Activated naive CD4-positive, alpha-beta T cell (primary cell): ENCODE measurements at places on chromosomes 1 and 21.

DNA sequence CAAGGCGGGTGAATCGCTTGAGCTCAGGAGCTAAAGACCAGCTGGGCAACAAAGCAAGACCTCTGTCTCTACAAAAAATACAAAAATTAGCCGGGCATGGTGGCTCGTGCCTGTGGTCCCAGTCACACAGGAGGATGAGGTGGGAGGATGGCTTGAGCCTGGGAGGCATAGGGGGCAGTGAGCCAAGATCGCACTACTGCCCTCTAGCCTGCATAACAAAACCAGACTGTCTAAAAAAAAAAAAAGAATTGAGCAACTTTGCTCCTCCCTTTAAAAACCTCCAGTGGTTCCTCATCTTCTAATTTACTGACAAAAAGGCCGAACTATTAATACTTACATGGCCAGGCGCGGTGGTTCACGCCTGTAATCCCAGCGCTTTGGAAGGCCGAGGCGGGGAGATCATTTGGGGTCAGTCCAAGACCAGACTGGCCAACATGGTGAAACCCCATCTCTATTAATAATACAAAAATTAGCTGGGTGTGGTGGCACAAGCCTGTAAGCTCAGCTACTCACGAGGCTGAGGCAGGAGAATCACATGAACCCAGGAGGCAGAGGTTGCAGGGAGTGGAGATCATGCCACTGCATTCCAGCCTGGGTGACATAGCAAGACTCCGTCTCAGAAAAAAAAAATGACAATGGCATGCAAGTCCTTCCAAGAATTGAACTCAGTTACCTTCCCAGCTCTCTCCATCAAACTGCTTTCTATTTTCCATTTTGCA is 4.4 kb downstream of the ACBD3 start:
- no peak for DNase-seq

DNA sequence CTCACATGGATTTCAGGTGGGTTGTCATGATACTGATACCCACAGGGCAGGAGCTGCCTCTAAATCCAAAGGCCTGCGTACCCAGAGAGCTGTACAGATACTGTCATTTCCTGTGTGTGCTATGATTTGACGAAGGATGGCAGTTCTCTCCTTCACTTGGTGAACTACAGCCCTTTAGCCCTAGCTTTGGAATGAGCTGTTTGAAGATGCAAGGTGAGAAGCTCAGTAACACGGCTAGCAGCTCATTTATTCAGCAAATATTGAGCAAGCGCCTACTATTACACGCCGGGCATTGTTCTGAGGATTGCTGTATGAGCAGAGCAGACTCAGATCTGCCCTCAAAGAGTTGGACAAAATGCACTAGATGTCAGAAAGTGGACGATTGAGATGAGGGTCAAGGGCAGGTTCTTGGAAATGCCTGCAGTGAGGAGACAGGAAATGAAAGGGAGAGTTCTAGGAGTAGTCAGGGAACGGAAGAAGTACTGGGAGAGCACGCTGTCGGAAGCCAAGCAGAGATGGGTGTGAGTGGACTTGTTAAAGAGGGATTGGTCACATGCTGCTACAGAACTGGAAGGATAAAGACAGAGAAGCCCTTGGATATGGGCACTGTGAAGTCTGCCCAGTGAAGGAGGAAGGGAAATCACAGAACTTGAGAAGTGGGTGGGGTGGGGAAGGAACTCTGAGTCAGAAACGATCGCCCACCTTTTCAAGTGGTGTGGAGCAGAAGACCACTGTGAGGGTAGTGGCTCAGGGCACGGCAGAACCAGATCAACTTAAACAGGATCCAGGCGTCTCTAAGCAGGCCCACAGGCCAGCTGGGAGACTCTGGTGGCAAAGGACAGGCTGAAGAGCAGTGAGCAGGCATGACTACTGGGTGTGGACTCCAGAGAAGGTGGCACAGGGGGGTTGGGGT is 7.1 kb downstream of the PTGFRN start:
- no peak for DNase-seq

DNA sequence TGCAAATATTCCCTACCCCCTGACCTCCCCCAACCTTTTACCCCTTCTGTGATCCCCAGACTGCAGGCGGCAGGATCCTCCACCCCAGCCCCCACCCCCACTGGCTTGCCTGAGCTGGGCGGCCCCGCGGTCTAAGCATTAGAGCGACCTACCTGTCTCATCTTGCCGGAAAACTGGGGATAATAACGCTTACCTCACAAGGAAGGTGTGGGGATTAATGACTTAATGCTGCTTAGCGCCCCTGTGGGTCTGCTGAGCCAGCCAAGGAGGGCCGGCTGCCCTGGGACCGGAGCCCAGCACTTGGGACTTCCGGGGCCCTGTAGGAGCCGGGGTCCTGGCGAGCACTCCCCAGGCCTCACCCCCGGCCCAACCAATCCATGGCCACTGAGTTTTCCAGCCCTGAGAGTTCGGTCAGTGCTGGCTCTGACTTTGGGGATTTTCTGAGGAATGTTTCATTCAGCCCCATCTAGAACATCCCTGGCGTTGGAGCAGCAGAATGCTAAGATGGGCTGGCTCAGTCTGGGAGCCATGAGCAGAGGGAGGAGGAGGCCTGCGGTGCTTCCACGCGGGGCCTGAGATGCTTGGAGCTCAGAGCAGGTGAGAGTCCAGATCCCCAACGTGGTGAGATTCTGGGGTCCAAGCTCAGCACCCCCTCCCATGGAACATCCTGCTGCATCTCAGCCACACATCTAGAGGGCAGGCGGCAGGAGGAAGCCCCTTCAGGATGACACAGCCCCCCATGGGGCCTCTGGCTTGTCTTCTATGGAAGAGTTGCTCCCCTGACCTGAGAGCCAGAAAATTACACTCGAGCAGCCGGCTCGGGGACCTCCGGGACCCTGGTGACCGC is 97.9 kb downstream of the RIPK4 start:
- DNase-seq: no peak

DNA sequence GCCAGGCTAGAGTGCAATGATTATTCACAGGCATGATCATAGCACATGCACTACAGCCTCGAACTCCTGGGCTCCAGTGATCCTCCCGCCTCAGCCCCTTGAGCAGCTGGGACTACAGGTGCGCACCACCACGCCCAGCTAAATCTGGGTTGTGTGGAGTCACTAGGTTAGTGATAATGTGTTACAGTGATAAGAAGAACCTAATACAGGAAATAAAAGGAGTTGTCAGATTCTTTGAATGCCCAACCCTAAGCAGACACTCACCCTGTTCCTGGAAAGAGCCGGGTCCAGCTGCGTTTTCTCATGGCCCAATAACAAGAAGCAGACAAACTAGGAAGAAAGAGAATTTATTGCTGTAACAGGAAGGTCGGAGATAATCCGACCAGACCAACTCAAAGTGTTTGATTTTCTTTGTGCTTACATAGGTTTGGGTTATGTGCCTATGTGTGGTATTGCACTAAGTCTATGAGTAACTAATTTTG is 8.8 kb downstream of the IFNGR2 start:
- no peak for DNase-seq

GRCh38 chr1:97334454-97334853 is 586.4 kb downstream of the DPYD start:
- no peak for DNase-seq

DNA sequence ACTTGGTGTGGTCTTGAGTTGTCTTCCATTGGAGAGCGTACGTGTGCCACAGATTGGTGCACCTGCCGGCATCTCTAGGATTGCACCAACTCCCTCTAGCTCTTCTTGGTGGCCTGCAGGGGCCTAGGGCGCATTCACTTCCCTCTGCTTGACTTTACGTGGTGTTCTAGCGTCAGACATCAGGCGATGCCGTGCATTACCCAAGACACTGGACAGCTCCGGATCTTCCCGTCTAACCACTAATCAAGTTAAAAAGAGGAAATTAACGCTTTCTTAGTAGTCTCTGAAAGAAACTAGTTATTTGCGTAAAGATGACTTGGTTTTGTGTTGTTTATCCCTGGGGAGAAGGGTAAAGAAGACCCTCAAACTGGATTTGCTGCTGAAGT is 510 bp upstream of the IL10RB start:
- no peak for DNase-seq

GRCh38 chr1:180842052-180842451 is 70.6 kb upstream of the KIAA1614 start:
- DNase-seq: no peak

DNA sequence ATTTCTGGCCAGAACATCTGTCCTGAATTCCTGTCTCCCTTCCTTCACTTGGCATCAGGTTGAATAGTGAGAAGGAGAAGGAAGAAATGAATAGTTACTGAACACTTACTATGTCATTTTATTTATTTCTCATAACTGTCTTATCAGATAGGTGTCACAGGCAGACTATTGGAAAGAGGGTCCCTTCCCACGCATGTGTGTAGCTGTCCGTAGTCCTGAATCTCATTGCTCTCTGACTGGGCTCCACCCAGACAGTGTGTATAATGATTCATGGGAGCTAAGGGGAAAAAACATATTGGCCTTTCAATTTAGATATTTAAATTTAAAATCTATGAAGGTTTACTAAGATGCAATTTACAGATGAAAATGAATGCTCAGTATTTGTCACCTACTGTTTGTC is 86.1 kb downstream of the OMA1 start:
- DNase-seq: no peak

DNA sequence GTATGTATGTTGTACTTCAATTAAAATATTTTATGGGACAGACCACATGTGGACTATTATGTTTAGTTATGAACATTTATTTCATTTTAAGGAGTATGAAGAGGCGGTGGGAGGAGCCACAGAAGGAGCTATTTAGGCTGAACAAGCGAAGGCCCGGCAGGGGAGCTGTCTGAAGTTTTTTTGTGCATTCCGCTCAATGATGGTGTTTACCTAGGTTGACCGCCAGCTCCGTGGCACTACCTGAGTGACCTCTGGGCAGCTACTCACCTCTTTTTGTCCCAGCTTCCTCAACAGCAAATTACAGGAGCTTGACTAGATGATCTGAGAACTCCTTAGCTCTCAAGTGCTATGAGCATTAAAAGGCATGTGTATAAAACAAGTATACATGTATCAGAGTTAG is 32.7 kb upstream of the C1orf198 start:
- no peak for DNase-seq
